RWPE1 (cell line): ENCODE measurements at places on chromosomes 16 and 17.

GRCh38 chr17:38504216-38504615, 76.0 kb downstream of the ARHGAP23 start:
- DNase-seq, result no peak

DNA sequence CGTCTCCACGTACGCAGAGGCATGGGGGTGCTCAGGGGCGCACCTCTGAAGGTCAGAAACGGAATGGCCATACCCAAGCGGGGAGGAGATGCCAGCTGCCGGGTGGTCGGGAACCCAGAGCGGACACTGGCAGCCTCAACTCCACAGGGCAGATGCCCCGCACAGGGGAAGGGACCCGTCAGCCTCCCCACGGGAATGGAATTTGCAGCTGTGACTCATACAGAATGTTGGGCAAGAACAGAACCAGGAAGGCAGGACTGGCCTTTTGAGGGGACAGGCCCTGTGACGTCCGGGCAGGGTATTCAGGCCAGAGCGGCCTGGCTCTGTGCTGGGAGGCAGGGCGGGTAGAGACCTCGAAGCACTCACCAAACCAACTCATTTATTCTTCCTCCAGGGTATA, 7.5 kb downstream of the TK1 start:
- DNase-seq, result no peak

GRCh38 chr17:36501963-36502362, 15.5 kb downstream of the ZNHIT3 start:
- no peak for DNase-seq

- no peak for DNase-seq
Measured at GRCh38 chr17:82097184-82097918, 685 bp downstream of the FASN start.

DNA sequence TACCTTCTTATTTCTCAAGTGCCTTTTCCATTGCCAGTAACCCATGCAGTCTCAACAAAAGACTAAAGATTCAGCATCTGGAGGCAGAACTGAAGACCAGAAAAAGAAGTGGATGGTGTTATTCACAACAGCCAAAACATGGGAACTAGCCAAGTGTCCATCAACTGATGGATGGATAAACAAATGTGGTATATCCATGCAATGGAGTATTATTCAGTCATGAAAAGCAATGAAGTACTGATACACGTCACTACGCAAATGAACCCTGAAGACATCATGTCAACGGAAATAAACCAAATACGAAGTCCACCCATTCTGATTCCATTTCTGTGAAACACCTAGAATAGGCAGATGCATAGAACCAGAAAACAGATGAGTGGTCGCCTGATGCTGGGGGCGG, 25.6 kb downstream of the GAS7 start:
- DNase-seq, result no peak
